NCI-H1436 treated with DMSO at 0.1 percent for 48 hours (cell line): ENCODE measurements at places on chromosomes 13 and 19.
A peak's percentile ranks its signal among the peaks of the same experiment; 100 is the strongest.

GRCh38 chr13:51737609-51738008, 66.4 kb downstream of the DHRS12 start:
- DNase-seq = no peak

DNA sequence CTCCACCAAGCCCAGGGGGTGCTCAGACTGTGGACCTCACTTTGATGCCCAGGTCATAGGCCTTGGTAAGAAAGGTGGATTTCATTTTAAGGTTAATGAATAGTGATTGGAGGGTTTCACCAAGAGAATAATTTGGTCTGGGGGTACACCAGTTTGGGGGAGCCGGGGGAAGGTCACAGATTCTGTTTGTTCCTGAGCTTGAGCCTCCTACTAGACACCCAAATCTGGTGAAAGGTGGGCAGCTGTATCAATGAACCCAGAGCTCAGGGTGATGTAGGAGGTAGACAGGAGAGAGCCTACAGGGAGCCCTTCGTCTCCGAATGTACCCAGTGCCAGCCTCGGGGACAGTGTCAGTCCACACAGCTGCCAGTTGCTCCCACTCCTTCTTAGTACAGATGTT, 63.7 kb upstream of the ATP12A start:
- DNase-seq = no peak

DNA sequence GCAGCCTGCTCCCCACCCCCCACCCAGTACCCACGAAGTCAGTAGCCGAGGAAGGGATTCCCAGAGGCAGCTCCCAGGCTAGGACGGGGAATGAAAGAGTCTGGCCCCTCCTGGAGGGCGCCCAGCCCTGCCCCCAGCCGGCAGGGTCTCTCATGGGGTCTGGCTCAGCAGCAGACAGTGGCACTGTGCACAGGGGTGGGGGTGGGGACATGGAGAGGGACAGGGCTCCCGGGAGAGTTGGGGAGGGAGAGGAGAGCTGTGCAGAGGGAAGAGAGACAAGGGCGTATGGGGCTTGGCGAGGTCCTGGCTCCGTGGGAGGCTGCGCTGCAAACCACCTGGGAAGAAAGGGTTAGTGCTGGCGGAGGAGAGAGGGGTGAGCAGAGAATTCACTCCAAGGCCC, 27.7 kb upstream of the ASF1B start:
- no peak for DNase-seq

DNA sequence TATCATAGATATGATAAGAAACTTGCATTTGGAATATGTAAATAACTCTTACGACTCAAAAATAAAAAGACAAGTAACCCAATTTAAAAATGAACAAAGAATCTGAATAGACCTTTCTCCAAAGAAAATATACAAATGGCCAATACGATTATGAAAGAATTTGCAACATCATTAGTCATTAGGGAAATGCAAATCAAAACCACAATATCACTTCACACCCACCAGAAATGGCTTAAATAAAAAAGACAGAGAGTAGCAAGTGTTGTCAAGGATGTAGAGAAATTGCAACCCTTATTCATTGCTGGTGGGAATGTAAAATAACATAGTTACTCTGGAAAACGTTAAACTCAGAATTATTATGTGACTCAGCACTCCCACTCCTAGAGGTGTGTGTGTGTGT, 226.6 kb upstream of the MAB21L1 start:
- DNase-seq = no peak

GRCh38 chr13:109974354-109974753, 188.0 kb upstream of the IRS2 start:
- no peak for DNase-seq

DNA sequence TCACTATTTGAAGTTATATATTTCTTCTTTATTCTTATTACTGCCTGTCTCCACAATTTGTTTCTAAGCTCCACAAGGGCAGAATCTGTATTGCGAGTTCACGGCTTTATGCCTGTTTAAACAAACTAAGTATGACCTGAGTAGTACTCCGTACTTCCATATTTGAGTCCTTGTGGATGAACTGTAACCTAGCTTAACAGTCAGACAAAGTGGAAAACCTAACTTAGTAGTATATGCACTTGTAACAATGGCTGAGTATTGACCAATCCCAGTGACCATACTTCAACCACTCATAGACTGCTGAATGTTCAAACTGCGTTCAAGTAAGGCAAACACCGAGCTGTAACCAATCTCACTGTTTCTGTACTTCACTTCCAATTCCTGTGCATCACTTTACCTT, 292.7 kb downstream of the PCDH9 start:
- no peak for DNase-seq

GRCh38 chr13:59425211-59425741, 738.5 kb downstream of the DIAPH3 start:
- DNase-seq = peak; percentile 82

- DNase-seq = no peak
These were observed 2.2 kb downstream of the CLIP3 start for GRCh38 chr19:36030264-36031148.

DNA sequence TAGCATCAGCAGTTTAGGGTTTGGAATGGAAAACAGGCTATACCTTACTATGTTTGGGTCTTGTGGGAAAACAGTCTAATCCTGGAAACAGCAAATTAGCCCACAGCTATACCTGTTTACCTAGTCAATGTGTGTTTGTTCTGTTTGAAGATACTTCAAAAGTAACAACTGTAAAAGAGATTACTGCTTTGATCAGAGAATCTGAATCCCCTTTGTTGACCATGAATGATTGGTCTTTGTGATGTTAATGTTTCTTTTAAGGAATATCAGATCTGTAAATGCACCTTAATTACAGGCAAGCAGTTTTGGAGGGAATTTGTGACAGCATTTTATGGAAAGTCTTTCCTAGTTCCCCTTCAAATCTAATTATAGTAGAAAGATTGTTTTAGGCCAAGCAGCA, 20.7 kb upstream of the KLF5 start:
- no peak for DNase-seq

DNA sequence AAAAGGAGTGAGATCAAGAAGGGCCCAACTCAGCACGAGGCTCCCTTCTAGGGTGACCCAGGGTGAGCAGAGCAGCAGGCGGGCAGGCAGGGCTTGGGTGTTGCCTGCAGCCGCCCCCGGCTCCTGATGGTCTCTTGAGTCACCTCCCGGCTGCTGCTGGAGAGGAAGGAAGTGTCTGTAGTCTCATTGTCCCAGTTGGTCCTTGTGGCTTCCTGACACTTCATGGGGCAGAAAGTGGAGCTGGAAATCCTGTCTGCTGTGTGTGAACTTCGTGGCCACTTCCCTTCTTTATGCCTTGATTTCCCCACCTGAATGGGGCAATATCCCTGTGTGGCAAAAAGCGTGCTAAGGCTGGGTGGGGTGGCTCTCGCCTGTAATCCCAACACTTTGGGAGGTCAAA, 2.5 kb downstream of the MAP1S start:
- DNase-seq = no peak

DNA sequence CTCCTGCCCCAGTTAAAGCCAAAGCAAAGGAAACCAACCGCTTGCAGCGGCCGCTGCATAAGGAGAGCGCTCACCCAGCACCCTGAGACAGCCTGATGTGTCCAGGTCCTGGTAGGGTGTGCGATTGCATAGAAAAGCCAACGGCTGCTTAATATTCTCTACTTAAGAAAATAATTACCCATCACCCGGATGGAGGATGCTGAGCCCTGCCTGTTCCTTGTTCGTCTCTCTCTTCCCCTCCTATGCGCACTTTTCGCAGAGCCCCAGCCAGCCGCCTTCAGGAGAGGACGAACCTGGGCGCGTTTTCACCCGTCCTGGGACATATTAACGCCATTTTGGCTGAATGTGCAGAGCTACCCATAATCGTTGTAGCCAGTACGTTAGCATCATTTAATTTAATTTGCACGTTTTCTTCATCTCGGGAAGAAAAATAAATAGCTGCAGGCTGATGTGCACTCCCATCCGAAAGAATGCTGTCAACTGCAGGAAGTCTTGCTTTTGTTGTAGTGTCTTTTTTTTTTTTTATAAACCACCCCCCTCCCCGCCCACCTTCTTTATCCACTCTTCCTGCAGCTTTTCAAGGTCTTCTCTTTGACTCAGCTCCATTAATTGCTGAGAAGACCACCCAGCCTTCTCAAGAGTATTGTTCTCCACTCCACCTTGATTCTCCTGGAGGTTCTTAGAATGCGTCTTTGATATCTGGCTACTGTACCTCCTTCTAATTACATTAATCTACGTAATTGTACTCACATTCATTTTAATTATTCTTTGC, 214.5 kb downstream of the TEX29 start:
- DNase-seq = no peak

DNA sequence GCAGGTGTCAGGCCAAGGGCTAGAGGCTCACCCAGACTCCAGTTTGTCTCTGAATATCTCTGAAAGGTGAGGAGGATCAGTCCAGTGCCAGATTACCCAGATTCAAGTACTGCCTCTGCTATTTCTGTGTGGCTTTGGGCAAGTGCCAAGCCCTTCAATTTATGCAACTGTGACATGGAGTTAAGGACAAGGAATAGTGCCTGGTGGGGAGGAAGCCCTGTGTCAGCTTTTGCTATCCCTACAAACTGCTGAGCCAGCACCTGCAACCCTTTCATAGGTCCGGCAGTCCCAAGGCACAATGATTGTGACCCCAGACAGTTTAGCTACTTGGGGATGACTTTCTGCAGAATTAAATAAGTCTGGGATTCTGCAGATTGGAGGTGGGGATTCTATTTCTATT, 123.0 kb downstream of the KL start:
- no peak for DNase-seq

DNA sequence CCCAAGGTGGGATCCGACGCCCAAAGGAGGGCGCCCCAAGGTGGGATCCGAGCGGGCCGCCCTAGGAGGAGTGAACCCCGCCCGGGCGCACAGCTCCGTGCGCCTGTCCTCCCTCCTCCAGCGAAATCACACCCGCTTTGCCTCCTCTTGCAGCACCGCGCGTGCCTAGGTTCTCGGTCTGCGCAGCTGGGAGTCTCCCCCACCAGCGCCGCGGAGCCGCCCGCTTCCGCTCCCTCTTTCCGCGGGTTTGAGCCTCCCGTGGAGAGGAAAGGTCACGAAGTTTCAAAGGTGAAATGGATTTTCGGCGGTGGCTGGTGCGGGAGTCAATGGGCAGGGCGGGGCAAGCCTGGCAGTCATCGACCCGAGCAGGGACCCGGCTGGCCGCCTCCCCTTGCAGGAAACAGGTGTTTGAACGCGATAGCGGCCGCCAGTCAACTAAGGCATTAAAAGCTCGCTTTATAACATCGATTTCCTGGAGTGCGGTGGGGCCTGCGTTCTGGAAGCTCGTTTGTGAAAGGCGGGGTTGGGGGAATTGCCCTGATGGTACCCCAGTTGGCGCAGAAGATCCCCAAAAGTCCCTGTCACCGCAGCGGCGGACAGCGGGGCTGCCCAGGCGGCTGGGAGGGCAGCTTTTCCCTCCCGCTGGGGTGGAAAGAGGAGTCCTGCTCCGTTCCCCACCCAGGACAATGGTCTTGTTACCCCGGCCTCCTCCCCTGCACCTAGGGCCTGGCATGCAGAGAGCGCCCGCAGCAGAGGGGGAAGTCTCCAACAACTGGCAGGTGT, 9.0 kb upstream of the SOX1 start:
- DNase-seq = no peak

GRCh38 chr19:13207237-13207845, 57.1 kb downstream of the IER2 start:
- no peak for DNase-seq

GRCh38 chr13:91157273-91158016, 190.0 kb upstream of the MIR17HG start:
- DNase-seq = no peak

DNA sequence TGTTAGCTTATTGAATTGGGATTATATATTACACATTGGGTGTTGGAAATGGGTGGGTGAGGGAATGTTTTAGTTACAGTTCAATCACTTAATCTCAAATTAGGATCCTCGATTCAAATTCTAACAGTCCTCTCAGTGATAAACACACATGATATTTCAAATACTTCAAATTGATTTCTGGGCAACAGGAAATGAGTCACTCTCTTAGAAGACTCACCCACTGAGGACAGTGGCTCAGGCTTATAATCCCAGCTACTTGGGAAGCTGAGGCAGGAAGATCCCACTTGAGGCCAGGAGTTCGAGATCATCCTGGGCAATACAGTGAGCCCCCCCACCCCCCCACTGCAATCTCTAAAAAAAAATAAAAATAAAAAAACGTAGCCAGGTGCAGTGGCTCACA, 435.3 kb downstream of the KLF12 start:
- DNase-seq = no peak

GRCh38 chr13:46521486-46521885, 31.5 kb upstream of the LRCH1 start:
- DNase-seq = no peak

DNA sequence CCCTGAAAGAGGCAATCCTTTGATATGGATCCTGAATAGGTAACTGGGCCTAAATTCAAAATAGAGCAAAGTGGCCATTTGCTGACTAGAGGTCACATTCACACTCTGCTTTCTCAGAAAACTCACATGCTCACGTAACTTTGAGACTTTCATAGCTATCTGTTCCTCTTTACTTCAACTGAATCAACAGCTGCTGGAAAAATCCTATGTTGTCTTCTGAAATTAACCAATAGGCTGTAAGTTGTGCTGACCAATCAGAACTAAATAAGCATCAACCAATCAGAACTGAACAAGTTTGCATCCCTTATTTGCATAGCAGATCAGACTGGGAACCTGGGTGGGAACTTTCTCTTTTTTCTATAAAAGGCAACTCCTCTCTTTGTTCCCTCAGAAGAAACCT, 24.0 kb upstream of the TBC1D4 start:
- no peak for DNase-seq
